Melanocyte of skin (primary cell): ENCODE measurements at places on chromosomes 13 and 19. TPM values are rescaled to one million over a fixed set of nuclear protein-coding genes. Genes with fewer than 3 reads are reported as not detected.

The ADPRHL1 gene
- 0.36 and 0.69 TPM in 2 replicates for total RNA-seq

The NLRP7 gene
- total RNA-seq, result not detected in 2 replicates

The S1PR4 gene
- total RNA-seq, result 0.36 TPM in 1 of 2 replicates, not detected in the other

The KL gene
- total RNA-seq, result not detected in 2 replicates
